Right lobe of liver (tissue), 6 donors: ENCODE measurements at places on chromosomes 6 and 20.

DNA sequence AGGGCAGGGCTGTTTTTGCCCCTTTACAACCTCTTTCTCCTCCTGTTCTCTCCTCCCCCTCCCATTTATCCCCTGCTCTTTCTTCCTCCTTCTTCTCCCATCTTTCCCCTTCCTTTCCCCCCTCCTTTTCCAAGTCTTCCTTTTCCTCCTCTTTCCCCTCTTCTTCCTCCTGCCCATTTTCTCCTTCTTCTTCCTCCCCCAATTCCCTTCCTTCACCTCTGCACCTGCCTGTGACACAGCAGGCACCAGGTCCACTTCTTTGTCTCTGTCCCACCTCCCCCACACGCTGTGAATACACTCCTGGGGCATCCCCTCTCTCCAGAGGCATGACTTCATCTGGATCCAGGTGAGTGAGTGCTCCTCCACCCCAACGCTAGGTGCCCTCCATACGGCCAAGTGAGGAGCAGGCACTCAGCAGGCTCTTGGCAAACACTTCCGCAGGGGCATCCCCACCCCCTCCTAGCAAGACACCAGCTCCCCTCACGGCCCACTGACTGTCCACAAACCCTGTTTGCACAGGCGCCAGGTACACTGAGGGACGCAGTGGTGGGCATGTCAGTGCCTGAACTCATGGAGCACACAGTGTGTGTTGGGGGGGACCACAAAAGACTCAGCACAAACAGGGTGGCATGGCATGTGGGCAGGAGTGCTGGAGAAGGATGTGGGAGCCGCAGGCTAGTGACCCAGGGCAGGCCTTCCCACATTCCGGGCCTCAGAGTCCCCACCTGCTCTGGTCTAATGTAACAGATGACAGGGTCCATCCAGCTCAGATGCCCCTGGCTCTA lies 10.7 kb upstream of the TLDC2 start:
- no peak for DNase-seq

GRCh38 chr20:57941604-57942381 lies 232.0 kb upstream of the PMEPA1 start:
- peak; percentile 78 for DNase-seq

DNA sequence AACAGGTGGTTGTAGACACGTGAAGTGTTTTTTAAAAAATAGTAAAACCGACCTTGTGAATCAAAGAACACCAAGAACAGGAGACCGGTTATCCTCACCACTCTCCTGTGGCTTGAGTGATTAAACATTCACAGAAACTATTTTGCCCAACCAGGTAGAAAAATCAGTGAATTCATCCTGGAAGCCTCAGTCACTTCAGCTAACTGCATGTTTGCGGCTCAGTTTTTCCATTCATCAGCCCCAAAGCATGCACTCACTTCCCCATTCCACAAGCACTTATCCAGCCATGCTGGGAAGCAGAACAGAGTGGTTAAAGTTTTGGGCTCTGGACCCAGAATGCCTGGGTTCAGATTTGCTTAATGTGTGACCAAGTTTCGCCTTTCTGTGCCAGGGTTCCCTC lies 2.4 kb downstream of the LRRN4 start:
- DNase-seq = no peak

DNA sequence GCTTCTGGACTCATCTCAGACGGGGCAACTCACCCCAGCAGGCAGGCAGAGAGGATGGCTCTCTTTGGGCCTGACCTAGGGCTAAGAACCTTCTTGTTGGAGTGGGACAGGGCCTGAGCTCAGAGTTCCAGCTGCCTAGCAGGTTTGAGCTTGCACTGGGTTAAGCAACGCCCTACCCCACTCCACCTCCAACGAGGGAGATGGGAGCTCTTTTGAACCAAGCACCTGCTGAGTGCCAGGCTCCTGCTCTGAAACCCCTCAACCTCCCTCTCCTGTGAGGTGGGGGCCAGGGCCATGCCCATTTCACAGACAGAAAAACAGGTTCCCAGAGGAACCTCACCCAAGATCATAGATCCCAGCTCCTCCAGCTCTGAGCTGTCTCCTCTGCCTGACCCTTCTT lies 54.3 kb downstream of the SNAI1 start:
- no peak for DNase-seq

DNA sequence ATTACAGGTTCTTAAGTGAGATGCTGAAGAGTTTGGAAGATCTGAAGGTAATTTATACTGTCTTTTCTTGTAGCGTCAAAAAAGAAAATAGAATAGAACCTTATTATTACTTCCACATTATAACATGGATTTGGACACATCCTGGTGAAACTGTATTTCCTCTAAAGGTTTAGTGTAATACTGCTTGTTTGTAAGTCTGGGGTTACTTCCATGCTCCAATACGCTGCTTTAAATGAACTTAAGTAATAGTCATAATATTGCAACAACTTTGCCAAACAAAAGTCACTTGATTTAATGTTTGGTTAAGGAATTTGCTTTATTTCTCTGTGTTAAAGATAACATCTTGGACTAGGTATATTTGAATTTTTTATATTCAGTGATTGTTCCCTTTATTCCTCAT lies 11.5 kb upstream of the SNRNP48 start:
- DNase-seq = no peak

DNA sequence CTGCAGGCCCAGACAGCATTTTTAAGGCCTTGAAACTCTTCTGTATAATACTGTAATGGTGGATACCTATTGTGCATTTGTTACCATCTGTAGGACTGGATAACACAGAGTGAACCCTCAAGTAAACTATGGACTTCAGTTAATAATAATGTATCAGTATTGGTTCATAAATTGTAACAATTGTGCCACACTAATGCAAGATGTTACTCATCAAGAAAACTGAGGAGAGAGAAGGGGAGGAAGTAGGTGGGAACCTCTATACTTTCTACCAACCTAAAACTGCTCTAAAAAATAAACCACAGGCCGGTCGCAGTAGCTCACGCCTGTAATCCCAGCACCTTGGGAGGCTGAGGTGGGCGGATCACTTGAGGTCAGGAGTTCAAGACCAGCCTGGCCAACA lies 10.8 kb downstream of the MAPK13 start:
- no peak for DNase-seq

- DNase-seq = peak; percentile 62
These were observed 2.4 kb downstream of the JAG1 start for GRCh38 chr20:10671221-10671918.

DNA sequence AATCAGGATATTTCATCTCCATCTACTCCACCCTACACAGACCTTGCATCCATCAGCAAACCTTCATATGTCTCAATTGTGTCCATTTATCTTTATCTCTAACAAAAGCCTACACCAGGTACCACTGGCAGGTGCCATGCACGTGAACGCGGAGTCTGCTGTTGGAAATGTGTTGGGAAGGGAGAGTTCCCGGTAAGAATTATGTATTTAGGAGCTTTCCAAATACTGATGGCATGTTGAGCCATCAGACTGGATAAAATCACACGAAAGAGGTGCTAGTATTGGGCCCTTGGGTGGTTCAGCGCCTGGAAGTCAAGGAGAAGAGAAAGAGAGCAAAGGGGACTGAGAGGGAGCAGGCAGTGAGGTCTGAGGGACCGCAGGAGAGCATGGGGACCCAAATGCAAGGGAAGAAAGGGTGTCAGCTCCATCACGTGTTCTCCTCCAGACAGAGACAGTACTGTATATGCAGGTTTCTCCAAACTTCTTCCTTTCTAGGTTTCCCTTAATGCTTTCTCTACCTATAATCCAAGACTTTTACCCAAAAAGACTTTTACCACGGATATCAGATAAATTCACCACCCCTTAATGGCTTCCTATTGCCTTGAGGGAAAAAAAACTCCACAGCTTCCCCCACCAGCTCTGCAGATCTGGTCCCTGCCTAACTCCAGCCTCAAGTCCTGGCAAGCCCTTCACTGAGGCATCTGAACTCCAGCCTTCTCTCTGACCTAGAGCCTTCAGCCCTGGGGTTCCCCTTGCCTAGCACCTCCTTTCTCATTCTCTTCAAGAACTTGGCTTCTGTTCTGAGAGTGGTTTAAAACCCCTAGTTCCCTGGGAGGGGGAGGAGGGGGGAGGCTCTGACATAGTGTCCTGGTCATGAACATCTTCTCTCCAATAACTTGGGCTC lies 4.8 kb upstream of the ZNF217 start:
- no peak for DNase-seq

DNA sequence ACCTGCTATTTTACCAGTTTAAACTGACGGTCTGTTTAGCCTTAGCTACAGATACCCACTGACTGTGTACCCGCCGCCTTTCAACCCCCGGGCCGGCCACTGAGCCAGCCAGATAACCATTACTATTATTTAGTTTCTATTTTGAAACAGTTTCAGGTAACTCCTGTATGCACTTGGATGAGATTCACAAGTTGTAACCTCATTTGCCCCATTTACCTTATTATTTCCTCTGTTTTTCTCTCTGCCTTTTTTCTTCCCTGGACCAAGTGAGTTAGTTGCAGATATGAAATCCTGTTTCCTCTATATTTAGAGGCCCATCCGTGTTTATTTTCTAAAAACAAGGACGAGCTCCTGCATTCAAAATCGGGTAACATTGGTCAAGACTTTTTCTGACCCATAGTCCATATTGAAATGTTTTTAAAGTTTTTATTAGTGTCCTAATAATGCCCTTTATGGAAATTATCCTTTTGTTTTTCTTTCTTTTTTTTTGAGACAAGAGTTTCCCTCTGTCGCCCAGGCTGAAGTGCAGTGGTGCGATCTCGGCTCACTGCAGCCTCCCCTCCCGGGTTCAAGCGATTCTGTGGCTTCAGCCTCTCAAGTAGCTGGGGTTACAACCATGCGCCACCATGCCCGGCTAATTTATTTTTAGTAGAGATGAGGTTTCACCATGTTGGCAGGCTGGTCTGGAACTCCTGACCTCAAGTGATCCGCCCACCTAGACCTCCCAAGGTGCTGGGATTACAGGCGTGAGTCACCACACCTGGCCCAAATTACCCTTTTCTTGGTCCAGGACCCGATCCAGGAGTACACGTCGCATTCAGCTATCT lies 767 bp downstream of the AP5S1 start:
- no peak for DNase-seq

GRCh38 chr6:153016846-153017245 lies 14.3 kb upstream of the MTRF1L start:
- no peak for DNase-seq

GRCh38 chr6:36969240-36969691 lies 14.7 kb downstream of the PI16 start:
- DNase-seq = no peak

- DNase-seq = no peak
These were observed 661.3 kb downstream of the CD109 start for GRCh38 chr6:74357321-74357720.

- no peak for DNase-seq
These were observed 114.3 kb upstream of the SLC2A12 start for GRCh38 chr6:134166511-134167261.

DNA sequence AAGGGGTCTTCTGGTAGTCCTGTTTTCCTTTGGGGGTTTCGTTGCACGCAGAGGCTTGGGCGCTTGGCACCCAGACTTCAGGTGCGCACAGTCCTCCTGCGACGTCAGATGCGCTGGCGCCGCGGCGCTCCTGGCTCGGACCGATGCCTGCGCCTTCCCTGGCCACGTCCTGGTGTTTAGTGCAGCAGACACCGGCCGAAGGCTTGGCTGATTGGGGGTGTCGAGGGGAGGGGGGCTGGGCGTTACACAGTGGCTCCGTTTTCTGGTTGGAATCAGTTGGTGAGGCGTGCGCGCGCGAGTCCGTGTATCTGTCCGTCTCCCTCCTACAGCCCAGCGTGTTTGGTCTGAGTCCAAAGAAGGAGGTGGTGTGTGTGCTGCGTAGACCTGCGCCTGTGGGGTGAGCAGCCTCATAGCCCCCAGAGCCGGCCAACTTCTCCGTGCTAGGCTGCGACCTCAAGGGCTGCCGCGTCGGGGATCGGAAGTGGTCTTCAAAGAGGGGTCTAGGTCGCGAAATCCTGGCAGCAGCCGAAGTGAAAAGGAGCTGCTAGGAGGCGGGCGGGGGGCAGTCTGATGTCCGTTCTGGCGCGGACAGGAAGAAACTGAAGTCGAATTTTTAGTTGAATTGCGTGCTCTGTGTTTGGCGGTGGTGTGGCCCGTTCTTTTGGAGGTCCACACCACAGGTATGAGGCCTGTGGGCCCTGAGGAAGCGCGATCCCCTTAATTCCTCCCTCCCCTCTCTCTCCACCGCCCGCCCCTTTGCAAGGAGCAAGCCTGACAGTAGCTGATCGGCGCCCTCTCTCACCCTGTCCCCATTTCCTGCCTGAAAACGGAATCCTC lies 1.5 kb downstream of the SYNDIG1 start:
- no peak for DNase-seq

GRCh38 chr6:129966125-129966524 lies 52.3 kb upstream of the L3MBTL3 start:
- DNase-seq = no peak

GRCh38 chr20:1266167-1266973 lies at the start of gene SNPH:
Gene SNPH (plus strand): TSS chr20:1266294. CDS start chr20:1296240, 29,946 bp downstream.
- DNase-seq = peak; percentile 61

- DNase-seq = no peak
These were observed 61.9 kb upstream of the TAGAP start for GRCh38 chr6:159106627-159107241.

DNA sequence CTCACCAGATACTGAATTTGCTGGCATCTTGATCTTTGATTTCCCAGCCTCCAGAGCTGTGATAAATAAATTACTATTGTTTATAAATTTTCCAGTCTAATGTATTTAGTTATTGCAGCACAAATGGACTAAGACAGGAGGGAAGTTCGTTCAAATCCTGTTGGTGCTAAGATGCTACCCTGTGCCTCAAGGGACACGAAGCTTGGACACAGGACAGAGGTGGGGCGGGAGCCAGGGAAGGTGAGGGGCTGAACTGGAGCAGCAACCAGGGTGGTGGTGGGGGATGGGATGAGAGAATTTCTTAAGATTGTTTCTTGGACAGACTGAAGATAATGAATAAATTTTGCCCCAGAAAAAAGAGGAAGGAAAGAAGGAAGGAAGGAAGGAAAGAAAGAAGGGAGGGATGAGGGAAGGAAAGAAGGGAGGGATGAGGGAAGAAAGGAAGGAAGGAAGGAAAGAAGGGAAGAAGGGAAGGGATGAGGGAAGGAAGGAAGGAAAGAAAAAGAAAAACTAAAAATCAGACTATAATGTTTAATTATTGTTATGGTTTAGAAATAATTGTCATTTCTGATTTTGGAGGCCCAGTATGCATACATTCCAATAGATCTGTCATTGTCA lies 127.2 kb downstream of the CDC5L start:
- DNase-seq = no peak

DNA sequence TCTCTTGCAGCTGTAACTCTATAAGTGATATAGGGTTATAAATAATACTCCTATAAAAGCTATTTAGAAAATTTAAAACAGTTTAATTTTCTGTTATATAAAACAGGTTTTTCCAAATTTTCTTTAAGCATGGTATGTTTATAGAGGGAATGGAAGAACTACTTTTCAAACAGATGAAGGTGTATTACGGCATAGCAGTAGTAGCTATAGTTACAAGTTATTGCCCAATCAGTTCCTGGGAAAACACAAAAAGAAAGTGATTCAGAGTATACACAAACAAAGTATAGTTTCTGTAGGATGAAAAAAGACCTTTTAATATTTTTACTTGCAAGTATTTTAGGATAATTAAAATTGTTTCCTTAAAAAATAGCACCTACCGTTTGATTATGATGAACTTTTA lies 9.8 kb downstream of the SLC17A5 start:
- DNase-seq = no peak

GRCh38 chr20:52311209-52311794 lies 119.7 kb upstream of the ZFP64 start:
- no peak for DNase-seq
